Thoracic aorta (tissue), 2 donors: ENCODE measurements at places on chromosomes 16 and 17. TPM values are rescaled to one million over a fixed set of nuclear protein-coding genes. Genes with fewer than 3 reads are reported as not detected.

DNA sequence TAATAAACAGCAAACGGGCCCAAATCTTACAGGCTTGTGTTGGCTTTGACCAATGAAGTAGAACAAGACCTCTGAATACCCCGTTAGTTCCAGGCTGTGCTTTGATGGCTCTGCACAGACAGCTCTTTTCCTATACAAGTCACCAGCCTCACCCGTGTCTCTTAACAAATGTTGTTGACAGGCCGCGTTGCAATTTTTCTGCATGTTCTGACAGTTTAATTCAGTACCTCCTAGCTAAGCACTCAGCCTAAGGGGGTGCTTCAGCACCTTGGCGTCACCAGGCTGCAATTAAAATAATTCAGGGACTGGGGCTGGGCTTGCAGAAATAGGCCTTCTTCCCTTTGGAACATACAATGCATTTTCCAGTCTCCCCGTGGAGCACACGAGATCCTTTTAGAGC lies 500.1 kb downstream of the MAF start:
- DNase-seq: no peak
- no peak overlapping the region for H3K27ac ChIP-seq
- no peaks in the 10 kb centered on the region for H3K27me3 ChIP-seq
- H3K4me1 ChIP-seq: peaks cover 18% of the 10 kb centered on the region
- H3K4me3 ChIP-seq: no peak overlapping the region

DNA sequence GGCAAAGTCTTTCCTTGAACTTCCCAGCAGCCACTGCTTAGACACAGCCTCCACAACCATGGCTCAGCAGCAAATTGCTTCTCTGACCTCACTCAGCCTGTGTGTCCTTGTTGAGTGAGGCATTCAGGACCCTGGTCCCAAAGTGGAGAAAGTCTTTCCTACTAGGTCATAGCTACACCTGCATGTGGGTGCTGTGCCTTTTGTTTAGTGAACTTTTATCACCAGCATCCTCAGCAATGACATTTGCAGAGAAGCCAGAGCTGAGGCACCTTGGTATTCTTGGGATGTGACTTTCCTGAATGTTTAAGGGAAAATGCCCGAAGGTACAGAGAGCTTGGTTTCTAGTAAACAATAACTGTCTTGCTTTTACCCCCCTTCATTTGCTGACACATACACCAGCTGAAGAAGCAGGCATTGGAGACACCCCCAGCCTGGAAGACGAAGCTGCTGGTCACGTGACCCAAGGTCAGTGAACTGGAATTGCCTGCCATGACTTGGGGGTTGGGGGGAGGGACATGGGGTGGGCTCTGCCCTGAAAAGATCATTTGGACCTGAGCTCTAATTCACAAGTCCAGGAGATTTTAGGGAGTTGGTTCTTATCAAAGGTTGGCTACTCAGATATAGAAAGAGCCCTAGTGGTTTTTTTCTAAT lies 20.9 kb upstream of the STH start:
- no peaks in the 10 kb centered on the region for H3K36me3 ChIP-seq
- H3K4me1 ChIP-seq: no peaks in the 10 kb centered on the region
- H3K27ac ChIP-seq: no peak overlapping the region
- DNase-seq: no peak
- H3K4me3 ChIP-seq: no peak overlapping the region

DNA sequence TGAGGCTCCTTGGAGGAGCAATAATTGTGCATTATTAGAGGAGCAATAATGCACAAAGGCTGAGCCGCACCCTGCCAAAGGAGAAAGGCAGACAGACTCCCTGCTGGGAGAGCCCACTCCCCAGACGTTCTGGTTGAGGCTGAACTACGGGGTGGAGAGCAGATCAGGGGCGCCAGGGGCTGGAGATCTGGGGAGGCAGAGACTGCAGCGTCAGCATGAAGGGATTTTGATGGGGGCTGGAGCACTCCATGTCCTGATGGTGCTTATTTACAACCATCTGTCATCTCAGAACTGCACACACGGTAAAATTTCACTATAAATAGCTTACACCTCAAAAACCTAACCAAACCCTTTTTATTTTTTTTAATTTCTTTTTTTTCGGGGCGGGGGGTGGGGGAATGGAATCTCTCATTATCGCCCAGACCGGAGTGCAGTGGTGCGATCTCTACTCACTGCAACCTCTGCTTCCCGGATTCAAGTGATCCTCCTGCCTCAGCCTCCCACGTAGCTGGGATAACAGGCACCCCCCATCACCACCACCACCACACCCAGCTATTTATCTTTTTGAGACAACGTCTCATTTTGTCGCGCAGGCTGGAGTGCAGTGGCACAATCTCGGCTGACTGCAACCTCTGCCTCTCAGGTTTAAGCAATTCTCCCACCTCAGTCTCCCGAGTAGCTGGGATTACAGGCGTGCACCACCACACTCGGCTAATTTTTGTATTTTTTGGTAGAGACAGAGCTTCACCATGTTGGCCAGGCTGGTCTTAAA lies 4.3 kb upstream of the C16orf95 start:
- no peak for DNase-seq
- no peaks in the 10 kb centered on the region for H3K27me3 ChIP-seq
- H3K36me3 ChIP-seq: no peaks in the 10 kb centered on the region
- peaks cover 6% of the 10 kb centered on the region for H3K4me1 ChIP-seq

DNA sequence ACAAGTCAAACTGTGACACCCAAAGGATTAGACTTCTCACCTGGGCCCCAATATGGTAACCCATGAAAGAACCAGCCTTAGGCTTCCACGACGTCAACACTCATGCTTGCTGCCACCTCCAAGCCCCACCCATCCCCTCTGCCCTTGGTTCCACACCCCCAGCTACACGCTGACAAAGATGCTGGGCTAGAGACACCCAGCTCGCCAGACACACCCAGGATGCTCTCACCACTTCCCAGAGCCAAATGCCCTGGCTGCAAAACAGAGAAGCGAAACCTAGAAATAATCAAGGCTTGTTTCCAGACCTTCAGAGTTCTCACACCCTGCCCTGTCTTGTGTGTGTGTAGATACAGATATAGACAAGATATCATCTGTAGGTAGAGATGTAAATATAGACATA lies 26.0 kb upstream of the ADCY9 start:
- H3K36me3 ChIP-seq: no peaks in the 10 kb centered on the region
- H3K27me3 ChIP-seq: no peaks in the 10 kb centered on the region
- no peaks in the 10 kb centered on the region for H3K4me1 ChIP-seq

MRC2 gene
- 242 TPM for total RNA-seq

DNA sequence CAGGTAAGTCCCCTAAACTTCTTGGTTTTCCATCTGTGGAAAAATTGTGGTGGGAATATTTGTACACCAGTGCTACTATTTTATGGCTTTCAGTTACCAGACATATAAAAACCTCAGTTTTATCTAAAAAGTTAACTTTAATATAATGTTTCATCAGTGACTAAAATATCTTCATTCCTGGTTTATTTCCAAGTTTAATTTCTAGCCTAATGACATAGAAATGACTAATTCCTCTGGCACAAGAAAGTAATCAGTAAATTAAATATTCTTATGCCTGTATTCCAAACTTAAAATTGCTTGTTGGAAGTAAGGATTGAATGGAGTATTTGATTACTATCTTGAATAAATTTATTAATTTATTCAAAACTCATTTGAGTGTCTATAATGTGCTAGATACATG lies 757.0 kb downstream of the CDH11 start:
- no peaks in the 10 kb centered on the region for H3K27me3 ChIP-seq
- no peak overlapping the region for H3K27ac ChIP-seq
- no peak for DNase-seq
- H3K4me1 ChIP-seq: no peaks in the 10 kb centered on the region
- no peaks in the 10 kb centered on the region for H3K36me3 ChIP-seq

- H3K4me3 ChIP-seq: no peak overlapping the region
- no peaks in the 10 kb centered on the region for H3K4me1 ChIP-seq
- DNase-seq: no peak
- no peaks in the 10 kb centered on the region for H3K27me3 ChIP-seq
These were observed 475.1 kb upstream of the RBFOX1 start for GRCh38 chr16:6857575-6857974.

DNA sequence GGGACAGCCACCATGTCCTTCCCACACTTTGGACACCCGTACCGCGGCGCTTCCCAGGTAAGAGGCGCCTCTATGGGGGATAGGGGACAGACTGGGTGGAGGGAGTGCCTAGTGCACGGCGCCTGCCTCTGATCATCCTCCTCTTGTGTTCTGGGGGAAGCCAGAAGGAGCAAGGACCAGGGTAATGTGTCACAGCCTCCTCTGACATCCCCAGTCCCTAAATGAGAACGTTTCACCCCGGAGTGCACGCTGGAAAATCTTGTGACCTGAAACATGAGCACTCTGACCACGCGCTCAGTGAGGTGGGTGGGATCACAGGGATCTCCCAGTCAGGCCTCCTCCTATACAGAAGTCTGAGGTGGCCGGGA lies 1.1 kb downstream of the IRX6 start:
- no peaks in the 10 kb centered on the region for H3K4me1 ChIP-seq
- H3K4me3 ChIP-seq: no peak overlapping the region
- no peak overlapping the region for H3K27ac ChIP-seq
- no peak for DNase-seq
- no peaks in the 10 kb centered on the region for H3K36me3 ChIP-seq
- no peaks in the 10 kb centered on the region for H3K27me3 ChIP-seq

BPTF gene
- total RNA-seq: 53.3 TPM

TEKT1 gene
- total RNA-seq: not detected

KRT36 gene
- not detected for total RNA-seq

CACNG1 gene
- not detected for total RNA-seq

SMYD4 gene
- total RNA-seq: 12.6 TPM

LGALS9B gene
- total RNA-seq: not detected

- H3K4me1 ChIP-seq: no peaks in the 10 kb centered on the region
- no peaks in the 10 kb centered on the region for H3K36me3 ChIP-seq
- H3K27me3 ChIP-seq: no peaks in the 10 kb centered on the region
- no peak overlapping the region for H3K4me3 ChIP-seq
- H3K27ac ChIP-seq: no peak overlapping the region
These were observed 191.8 kb downstream of the XYLT1 start for GRCh38 chr16:17278988-17279387.

DNA sequence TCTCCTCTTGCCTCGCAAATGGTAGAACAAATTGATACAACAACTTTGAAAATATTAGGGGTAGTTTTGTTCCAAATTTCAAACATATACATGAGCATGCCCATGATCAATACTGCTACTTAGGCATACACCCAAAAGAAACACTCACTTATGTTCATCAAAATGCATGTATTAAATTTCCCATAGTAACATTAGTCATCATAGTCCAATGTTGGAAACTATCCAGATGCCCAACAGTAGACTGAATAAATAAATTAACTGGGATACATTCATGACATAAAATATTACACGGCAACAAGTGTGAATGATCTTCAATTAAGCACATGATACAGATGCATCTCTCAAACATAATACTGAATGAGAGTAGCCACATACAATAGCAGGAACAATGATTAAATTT lies 391.6 kb downstream of the CDH11 start:
- no peak for DNase-seq
- H3K4me3 ChIP-seq: no peak overlapping the region
- H3K27me3 ChIP-seq: no peaks in the 10 kb centered on the region
- H3K27ac ChIP-seq: no peak overlapping the region

DNA sequence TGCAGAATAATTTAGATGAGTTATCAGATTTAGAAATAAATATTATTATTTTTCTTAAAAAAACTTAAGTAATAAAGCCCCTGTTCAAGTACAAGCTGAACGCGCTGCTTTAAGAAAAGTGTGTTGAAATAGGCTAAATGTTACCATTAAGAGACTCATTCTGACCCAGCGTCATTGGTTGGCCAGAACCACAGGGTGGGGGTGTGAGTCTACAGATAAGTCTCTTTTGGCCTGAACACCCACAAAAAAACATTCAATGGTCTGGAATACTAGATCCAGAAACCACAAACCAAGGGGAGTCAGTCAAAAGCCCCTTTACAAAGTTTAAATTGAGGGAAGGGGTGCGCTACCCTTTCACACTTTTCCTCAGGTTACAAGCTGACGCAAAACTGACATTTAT lies 776.1 kb downstream of the KCNJ2 start:
- H3K4me3 ChIP-seq: no peak overlapping the region
- H3K4me1 ChIP-seq: no peaks in the 10 kb centered on the region
- H3K27me3 ChIP-seq: no peaks in the 10 kb centered on the region
- no peak overlapping the region for H3K27ac ChIP-seq
- DNase-seq: no peak

ASB16 gene
- 3.9 TPM for total RNA-seq

DNA sequence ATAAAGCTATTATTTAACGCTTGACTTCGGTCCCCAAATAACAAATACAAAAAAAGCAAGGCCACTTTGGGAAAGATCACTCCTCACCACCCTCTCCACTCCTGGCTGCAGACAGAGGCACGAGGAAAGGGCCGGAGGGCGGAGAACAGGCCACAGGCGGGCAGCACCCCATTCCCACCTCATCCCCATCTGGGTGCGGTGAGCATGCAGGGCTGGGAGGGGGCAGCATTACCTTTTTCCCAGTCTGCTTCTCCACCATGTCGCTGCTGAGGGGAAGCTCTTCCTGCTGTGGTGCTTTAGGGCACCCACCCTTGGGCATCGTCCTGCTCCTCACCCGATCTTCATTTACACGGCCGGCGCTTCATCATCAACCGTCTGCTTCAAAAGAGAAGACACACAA lies 99.2 kb downstream of the ZNF778 start:
- H3K4me1 ChIP-seq: peaks cover 63% of the 10 kb centered on the region
- DNase-seq: no peak
- H3K27ac ChIP-seq: no peak overlapping the region
- H3K4me3 ChIP-seq: no peak overlapping the region
- no peaks in the 10 kb centered on the region for H3K27me3 ChIP-seq
- peaks cover 11% of the 10 kb centered on the region for H3K36me3 ChIP-seq

TRPV3 gene
- total RNA-seq: 0.56 TPM

DNA sequence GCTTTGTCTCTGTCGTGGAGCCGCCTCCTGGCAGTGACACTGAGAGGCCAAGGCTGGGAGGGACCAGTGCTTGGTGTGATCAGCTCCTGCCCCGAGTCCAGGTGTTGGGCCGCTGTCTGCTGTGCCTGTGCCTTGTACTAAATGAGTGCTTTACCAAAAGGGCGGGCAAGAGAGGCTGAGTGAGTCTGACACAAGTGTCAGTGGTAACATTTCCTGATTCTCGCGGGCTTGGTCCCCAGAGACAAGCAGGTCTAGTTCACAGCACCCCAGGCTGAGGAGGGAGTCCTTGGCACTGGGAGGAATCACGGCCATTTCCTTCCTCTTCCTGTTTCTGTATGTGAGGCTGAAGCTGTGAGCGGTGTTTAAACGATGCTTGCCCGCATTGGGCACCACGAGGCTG lies 30.2 kb downstream of the PLD6 start:
- H3K27ac ChIP-seq: no peak overlapping the region
- DNase-seq: no peak
- H3K27me3 ChIP-seq: no peaks in the 10 kb centered on the region
- H3K36me3 ChIP-seq: peaks cover 69% of the 10 kb centered on the region
- H3K4me3 ChIP-seq: no peak overlapping the region
- no peaks in the 10 kb centered on the region for H3K4me1 ChIP-seq

GRCh38 chr16:83940630-83941378 lies 12.2 kb upstream of the OSGIN1 start:
- H3K4me3 ChIP-seq: no peak overlapping the region
- H3K27me3 ChIP-seq: no peaks in the 10 kb centered on the region
- no peak for DNase-seq
- no peaks in the 10 kb centered on the region for H3K4me1 ChIP-seq

SHISA9 gene
- 3.4 TPM for total RNA-seq

- no peaks in the 10 kb centered on the region for H3K27me3 ChIP-seq
- H3K4me3 ChIP-seq: no peak overlapping the region
- no peak for DNase-seq
- H3K27ac ChIP-seq: no peak overlapping the region
- H3K36me3 ChIP-seq: no peaks in the 10 kb centered on the region
These were observed 183.5 kb downstream of the KCNJ2 start for GRCh38 chr17:70352834-70353233.
